ENCODE measurements at places on chromosomes 1 and 21.

- no peak for DNase-seq
Observed at GRCh38 chr1:34982820-34983376, 2.2 kb downstream of the TMEM35B start.

DNA sequence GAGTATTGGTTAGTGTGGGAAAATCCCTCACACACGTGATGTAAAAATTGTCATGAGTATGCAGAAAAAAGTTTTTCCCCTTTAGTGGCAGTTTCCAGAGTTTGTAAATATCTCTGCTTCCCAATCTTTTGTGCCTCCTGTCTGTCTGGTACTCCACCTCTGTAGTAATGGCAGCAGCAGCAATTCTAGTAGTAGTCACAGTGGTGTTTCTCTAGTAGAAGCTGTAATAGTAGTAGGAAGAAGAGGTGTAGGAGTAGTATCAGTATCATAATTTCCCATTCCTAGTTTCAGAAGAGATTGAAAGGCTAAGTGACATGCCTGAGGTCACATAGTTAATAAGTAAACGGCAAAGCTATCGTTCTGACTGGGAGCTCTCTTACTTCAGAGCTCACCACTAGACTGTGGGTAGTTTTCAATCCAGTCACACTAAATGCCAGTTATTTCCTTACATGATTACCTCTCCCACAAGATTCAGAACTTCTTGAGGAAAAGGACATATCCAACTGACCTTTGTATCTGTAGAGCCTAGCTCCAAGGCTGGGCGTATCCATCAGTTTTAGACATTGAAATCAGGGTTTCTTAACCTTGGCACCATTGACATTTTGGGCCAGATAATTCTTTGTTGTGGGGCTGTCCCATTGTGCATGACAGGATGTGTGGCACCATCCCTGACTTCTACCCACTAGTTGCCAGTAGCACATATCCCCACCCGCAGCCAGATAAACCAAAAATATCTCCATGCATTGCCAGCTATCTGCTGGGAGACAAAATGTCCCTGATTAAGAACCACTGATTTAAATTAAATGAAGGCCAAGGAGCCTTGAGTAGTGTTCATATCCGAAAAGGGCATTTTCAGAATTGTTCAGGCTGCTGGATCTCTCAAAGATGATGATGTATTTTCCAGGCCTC lies 135.9 kb downstream of the FGGY start:
- no peak for DNase-seq

- DNase-seq, result no peak
Observed at GRCh38 chr1:56964349-56965017, 1.3 kb downstream of the C8B start.

- peak; percentile 73 for DNase-seq
Observed at GRCh38 chr1:9426291-9426711, 113.0 kb upstream of the SLC25A33 start.

DNA sequence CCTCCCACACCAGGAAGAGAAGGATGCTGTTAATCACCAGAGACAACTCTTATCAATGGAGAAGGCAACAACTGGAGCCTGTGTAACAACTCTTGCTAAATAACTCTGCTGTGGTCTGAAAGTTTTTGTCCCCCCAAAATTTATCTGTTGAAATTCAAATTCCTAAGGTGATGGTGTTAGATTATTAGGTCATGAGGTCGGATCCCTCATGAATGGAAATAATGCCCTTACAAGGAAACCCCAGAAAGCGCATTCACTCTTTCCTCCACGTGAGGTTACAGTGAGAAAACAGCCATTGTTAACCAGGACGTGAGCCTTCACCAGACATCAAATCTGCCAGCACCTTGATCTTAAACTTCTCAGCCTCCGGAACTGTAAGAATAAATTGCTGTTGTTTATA lies 141.9 kb upstream of the CXADR start:
- DNase-seq, result no peak

- DNase-seq, result peak; percentile 5
Observed at GRCh38 chr1:157369808-157370521, 182.3 kb downstream of the FCRL5 start.

- no peak for DNase-seq
Observed at GRCh38 chr1:14117700-14118099, 417.7 kb downstream of the PRDM2 start.

DNA sequence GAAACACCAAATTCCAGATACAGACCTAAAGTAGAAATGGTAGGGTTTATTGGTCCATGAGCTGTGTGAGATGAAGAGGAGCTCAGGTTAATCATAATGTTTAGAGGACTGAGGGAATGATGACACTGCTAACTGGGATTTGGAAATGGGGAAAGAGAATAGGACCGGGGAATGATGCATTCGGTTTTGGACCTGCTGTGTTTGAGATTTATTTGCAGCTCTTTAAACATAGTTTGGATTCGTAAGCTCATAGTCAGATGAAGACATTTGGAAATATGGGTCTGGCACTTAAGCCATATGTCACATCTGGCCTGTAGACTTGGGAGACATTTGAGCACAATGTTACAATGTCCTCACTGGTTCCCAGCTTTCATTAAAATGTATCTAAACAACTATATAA lies 127.9 kb upstream of the DUSP10 start:
- no peak for DNase-seq

- no peak for DNase-seq
Observed at GRCh38 chr1:107081102-107081501, 24.6 kb downstream of the PRMT6 start.
